Activated naive CD8-positive, alpha-beta T cell treated with anti-CD3 and anti-CD28 coated beads, Interleukin-2, amount 50 U/mL, for 16 hours (primary cell): ENCODE measurements at places on chromosomes 2 and 18.
A peak's percentile ranks its signal among the peaks of the same experiment; 100 is the strongest.

DNA sequence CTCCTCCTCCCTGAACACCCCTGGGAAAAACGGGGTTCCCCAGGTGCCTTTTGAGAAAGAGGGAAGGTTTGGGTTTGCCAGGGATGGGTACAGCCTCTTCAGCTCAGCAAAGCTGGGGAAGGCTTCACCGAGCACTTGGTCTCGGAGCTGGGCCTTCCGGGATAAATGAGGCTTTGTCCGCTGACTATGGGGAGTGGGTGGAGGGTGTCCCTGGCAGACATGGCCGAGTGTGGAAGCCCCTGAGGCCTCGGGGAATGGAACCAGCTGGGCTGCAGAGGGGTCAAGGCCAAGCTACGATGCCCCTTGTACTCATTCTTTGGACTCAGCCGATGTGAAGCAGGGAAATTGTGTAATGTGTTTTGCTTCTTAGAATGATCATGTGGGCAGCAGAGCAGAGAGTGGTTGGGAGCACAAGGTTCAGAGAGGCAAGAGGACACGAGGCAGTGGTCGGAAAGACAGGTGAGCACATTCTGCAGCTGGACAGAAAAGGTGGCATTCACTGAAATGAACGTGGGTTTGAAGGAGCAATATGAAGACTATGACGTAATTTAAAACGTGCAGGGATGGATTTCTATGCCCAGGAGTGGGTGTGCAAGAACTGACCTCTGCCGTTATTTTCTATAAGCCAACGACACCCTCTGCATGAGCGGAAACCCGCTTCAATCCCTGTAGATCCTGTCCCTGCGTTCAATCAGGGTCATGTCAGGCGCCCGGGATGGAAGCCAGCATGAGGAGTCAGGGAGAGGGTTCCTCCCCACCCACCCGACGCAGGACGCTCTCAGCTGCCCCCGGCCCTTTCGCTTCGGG is 142.6 kb downstream of the PXDN start:
- DNase-seq: no peak

DNA sequence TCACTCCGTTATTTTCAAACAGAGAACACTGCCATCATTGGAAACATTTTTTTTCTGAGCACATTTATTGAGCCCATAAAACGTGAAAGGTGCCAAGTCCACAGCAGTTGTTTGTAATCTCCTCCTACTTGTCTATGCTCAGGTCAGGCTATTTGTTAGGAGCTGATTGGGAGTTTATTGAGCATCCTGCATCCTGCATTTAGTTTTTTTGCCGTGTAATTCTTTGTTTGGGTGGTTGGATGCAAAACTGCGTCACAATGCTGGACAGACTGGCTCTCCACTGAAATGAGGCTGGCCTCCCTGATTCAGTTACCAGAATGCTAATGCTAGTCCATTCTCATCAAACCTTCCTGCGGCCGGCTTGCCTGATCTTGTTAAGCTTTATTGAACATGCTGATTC is 71.4 kb downstream of the RAPGEF4 start:
- DNase-seq: no peak

DNA sequence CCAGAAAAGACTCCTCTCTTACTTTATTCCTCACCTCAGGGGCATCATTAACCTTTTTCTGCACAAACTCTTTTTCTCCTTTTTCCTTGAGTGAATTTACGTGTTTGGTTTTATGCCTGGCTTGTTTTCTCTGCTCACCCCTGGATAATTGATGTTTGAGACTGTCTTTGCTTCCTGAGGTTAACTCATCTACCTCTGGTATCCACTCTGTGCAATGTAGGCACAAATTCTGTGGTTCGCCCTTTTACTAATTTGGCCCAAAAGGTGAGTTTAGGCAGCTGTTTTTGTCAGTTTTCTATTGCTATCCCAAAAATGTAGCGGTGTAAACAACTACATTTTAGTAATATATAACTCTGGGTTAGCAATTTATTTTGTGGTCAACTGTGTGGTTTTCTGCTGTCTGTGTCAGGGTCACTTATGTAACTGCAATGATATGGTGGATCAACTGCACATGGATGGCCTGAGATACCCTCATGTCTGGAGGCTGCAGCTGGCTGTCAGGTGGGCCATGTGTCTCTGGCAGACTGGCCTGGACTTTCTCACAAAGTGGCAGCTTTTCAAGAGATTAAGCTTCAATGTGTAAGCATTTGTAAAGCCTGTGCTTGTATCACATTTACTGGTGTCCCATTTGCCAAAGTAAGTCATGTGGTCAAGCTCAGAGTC is 329.7 kb downstream of the FSIP2 start:
- no peak for DNase-seq

DNA sequence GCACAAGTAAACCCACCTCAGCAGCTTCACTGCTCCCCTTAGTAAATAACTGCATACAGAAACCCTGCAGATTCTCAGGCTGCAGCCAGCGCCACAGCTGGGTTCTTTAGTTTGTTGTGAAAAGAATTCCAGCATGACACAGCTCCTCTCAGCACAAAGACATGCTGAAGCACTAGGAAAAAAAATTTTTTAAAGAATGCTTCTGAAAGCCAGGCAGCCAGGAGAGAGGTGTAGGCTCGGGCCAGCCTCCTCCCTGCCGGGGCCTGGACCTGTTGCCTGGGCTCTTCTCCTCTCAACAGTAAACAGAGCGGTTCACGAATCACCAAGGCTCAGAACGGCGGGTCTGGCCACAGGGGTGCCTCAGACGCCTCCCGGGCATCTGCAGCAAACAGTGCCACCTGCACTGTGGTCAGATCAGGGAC is 95.7 kb upstream of the POU3F3 start:
- DNase-seq: no peak

DNA sequence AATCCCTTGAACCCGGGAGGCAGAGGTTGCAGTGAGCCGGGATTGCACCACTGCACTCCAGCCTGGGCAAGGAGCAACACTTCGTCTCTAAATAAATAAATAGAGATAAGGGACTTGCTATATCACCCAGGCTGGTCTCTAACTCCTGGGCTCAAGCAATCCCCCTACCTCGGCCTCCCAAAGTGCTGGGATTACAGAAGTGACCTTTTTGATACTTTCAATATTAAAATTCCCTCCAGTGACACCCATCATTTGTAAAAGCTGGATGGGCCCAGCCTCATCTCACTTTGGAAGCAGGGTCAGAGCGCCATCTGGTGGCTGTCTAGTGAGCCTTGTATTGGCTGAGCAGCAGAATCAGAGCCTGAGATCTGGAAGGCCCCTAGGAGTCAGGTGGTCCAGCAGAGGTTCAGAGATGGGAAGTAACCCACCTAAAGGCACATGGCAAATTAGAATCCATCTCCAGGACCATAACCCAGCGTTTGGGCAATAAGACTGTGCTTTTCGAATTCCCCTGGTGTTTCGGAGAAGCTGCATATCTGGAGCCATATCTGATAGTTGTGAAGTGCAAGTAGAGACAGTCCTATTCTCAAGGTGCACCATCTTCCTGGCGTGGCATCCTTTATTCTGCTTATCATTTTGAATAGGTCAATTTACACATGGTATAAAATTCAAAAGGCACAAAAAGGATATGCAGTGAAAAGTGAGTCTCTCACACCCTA is 18.3 kb upstream of the SLC35F6 start:
- DNase-seq: peak; percentile 67

DNA sequence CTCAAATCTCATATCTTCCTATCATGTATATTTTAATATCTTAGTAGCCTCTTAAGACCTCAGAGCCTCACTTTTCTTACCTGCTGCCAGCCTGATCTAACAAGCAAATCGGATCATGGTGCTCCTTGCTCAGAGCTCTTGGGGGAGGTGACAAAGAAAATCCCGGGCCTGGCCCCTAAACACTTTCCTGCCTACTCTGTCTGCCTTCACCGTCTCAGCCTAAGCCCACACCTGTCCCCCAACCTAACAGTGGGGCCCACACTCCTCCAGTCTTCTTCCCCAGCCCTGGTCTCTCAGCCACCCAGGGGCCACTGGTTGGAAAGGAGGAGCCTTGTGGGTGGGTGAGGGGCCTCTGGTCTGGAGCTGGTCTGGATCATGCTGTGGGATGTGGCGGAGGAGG is 207.3 kb downstream of the HAUS1 start:
- no peak for DNase-seq

GRCh38 chr18:23266717-23267446 is 131.6 kb downstream of the CABLES1 start:
- no peak for DNase-seq

DNA sequence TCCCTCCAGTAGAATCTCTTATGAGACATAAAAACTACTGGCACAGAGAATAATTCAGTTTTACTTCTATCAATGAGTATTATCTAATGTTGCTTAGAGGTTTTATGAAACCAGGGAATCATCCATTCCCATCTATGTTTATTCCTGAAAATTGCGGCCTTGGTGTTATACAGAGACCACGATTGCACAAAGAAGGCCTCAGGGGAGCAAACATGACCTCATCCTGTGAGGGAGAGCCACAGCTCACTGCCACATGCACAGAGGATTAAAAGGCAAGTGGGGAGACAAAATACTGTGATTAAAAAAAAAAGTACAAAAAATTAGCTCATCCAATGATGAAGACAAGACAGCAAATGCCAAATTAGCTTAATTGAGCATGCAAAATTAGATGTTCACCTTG is 111.8 kb upstream of the SLC35G4 start:
- DNase-seq: no peak

- no peak for DNase-seq
These were observed 239.9 kb upstream of the ID2 start for GRCh38 chr2:8441986-8442385.

DNA sequence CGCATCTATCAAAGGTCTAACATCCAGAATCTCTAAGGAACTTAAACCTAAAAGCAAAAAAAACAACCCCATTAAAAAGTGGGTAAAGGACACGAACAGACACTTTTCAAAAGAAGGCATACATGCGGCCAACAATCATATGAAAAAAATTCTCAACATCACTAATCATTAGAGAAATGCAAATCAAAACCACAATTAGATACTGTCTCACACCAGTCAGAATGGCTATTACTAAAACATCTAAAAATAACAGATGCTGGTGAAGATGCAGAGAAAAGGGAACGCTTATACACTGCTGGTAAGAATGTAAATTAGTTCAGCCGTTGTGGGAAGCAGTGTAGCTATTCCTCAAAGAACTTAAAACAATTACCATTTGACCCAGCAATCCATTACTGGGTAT is 38.0 kb downstream of the PPP3R1 start:
- no peak for DNase-seq

- DNase-seq: no peak
These were observed 200.9 kb upstream of the FN1 start for GRCh38 chr2:215636816-215637215.

- no peak for DNase-seq
These were observed 25.9 kb downstream of the THADA start for GRCh38 chr2:43569921-43570320.

DNA sequence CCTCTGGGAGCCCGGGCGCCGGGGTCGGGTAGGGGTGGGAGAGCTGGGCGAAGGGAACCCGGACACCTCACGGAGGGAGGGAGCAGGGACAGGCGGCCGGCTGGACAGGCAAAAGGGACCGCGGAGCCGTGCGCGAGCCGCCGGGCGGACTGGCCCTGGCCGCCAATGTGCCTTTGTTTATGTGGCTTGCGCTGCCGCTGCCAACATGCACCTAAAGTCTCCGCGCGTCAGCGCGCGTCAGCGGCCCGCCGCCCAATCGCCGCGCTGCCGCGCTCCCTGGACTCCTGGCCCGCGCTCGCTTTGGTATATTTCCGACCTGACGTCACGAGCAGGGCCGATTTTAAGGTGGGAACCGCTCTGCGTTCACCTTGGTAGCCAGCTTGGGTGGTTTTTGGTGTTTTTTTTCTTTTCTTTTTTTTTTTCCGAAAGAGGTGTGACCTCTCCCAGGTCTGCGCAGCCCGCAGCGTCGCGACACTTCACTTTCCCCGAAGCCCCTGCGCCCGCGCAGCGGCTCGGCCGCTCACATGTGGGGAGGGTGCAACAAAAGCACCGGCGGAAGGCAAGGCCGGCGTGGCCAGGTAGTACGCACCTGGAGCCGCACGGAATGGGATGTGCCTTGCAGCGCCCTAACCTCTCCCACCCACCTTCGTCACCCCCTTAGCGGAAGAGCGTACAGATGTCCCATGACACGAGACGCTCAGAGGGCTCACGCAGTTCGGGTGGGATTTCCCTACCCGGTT is at the start of gene NR4A2:
NR4A2 (minus strand) TSS at position 188 of the 740 bp plus-strand sequence. CDS start 2,535 bp downstream, outside the sequence.
- peak; percentile 74 for DNase-seq

DNA sequence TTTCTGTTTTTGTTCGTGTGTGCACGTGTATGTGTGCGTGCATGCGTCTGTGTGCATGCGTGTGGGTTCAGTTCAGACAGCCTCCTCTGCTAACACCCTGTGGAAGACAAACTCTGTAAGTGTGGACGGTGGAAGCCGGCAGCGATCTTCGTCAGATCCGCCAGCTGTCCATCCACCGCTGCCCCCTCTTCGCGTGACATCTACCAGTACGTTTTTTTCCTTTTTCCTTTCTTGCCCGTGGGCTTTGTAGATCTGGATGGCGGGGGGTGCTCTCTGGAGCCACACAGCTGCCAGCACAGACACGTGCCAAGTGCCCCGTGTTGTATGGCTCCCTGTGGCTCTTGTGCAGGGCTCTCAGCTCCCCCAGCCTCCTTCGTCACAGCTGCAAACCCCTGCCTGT is 32.3 kb downstream of the ITGB1BP1 start:
- DNase-seq: no peak

- no peak for DNase-seq
These were observed 66.7 kb downstream of the AAK1 start for GRCh38 chr2:69576880-69577279.

- DNase-seq: no peak
These were observed 26.6 kb downstream of the TWIST2 start for GRCh38 chr2:238874330-238875050.

DNA sequence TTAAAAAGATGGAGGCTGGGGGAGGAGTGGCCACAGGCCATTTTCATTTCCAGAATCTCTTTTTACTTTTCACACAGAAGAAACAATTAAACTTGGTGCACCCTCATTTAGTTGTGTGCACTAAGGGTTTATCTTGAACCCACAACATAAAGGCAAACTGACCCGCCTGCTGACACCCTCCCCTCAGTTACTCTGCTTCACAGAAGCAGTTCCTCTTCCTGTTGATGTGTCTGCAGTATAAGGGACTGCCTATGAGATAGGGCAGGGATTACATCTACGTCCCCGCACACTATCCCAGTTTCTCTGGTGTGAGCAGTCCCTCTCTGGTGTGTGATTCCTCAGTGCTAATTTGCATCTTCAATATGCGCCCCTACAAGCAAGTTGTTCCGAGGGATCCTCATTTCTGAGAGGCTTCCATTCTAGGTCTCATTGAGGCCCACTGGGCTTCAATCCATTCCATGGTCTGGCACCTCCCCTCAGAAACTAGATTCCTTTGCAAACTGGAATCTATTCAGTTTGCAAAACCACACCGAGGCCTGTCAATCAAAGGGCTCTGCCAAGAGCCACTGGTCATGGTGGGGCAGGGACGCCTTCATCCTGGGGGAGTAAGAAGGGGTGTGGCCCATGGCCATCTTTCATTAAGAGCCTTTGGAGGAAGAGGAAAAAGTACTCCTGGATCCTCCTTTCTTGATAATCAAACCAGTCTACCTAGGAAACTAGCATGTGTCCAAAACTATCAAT is 12.3 kb downstream of the CREG2 start:
- DNase-seq: no peak

DNA sequence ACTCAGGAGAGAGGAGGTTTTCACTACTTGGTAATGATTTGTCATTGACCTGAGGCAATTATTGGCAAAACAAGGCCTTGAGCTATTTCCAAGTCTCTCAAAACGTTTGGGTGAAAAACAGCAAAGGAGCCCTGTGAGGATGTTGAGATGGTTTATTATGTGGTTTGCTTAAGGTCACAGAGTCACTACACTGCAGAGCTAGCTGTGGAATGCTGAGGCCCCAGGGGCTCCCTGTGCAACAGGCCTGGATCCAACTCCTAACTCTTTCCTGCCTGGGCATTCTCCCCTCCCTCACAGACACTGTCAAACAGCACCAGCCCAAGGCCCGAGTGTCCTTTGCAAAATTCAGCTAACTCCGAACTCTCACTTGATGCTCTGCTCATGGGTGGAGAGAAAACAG is 754.6 kb upstream of the SOX11 start:
- no peak for DNase-seq
